MCF 10A (cell line): ENCODE measurements at places on chromosomes 6 and 20.

DNA sequence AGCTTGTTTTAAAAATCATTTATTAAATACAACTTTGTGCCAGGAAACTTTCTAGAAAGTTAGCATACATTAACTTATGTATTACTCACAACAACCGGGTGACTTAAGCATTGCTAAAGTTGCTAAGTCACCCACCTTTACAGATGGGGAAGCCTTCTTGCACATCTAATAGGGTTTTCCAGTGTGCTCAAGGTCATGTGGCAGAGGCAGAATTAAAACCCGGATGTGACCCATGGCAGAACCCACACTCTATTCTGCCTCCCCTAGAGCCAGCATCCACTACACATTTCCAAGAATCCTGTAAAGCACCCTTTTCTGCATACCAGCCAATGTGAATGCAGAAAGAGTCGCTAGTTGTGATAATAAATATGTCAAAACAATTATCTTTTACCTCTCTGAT, 13.4 kb downstream of the LINC00237 start:
- DNase-seq, result no peak

DNA sequence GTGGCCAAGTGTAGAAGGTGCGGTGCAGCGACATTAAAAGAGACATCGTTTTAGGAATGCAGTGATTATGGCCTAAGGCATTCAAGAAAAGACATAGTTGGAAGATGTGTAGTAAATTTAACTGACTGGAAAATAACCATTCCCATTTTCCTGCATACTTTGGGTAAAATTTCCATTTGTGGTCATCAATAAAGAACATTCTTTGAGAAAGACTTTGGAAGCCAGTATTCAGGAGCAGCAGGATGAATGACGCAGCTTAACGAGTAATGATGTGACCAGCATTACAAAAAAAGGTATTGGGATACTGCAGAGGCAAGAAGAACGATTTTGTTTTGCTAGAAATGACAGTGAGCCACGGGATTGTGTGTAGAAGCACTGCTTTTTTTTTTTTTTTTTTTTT, 7.0 kb upstream of the RWDD1 start:
- no peak for DNase-seq

GRCh38 chr6:111842891-111843290, 30.4 kb downstream of the FYN start:
- no peak for DNase-seq

DNA sequence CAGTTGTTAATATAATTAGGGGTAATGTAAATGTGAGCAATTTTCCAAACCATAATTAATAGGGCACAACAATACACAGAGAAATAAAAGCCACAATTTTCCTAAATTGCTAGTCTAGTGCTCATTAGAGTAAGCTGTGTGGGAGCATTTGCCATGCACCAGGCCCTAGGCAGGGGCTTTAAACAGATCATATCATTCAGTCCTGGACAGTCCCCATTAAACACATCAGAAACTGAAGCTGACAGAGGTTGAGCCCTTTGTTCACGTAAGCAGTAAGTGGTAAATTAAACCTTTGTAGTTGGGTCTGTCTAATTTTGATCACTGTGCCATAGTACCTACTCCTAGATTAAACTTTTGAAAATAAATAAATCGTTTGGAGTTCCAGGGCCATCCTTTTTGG, 931.1 kb downstream of the C6orf118 start:
- no peak for DNase-seq

- DNase-seq, result no peak
Observed at GRCh38 chr6:38212579-38212978, 393.1 kb downstream of the ZFAND3 start.

DNA sequence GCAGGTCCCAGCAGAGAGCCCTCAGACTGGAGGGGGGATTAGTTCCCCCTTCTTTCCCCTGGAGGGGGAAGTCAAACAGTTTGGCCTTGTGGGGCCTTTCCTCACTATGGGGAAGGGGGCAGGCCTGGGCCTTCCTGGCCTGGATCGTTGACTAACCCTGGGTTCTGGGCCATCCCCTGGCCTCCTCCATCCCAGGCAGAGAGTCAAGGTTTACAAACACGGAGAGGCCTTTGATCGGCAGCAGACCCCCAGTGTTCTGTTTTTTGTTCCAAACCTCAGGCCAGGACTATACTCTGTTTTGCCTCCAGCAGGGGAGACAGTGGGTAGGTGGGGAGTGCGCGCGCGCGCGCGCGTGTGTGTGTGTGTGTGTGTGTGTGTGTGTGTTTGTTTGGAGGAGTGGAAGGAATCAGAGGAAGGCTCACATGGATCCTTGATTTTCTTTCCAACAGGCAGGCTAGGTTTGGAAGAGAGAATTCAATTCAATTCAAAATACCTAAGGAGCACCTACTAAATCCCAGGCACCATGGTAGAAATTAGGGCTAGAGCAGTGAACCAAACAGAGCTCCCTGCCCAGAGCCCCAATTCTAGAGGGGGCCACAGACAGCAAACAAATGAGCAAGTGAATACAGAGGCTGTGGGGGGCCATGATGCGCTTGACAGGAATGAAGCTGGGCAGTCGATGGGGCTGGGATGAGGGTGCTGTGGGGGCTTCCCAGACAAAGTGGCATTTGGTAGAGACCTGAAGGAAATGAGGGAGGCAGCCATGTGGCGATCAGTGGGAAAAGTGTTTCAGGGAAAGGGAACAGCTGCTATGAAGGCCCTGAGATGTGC, 14.8 kb downstream of the TP53RK start:
- no peak for DNase-seq

- no peak for DNase-seq
Observed at GRCh38 chr20:9093218-9093957, 24.5 kb downstream of the PLCB4 start.
